Stimulated activated CD8-positive, alpha-beta memory T cell treated with anti-CD3 and anti-CD28 coated beads, Interleukin-7, amount 100 ng/mL, for 4 hours (primary cell): ENCODE measurements at places on chromosomes 1 and 21.

GRCh38 chr1:167258858-167259257, 38.2 kb downstream of the POU2F1 start:
- DNase-seq: no peak

GRCh38 chr1:36397083-36397377, 678 bp downstream of the LSM10 start:
- no peak for DNase-seq

DNA sequence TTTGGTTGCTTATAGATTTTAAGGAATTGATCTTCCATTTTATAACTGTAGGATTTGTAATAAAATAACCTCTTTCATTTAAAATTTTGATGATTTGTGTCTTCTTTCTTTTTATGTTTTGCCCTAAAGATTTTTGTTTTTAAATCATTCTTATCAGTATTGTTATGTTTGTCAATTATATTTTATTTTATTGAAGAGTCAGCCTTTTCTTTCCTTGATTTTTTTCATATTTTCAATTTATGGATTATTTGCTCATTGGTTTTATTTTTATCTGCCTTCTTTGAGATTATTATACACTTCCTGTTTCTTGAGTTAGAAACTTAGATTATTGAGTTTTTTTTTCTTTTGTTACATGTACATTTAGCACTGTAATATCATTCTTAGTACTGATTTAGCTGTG, 233.4 kb upstream of the BRINP3 start:
- DNase-seq: no peak

DNA sequence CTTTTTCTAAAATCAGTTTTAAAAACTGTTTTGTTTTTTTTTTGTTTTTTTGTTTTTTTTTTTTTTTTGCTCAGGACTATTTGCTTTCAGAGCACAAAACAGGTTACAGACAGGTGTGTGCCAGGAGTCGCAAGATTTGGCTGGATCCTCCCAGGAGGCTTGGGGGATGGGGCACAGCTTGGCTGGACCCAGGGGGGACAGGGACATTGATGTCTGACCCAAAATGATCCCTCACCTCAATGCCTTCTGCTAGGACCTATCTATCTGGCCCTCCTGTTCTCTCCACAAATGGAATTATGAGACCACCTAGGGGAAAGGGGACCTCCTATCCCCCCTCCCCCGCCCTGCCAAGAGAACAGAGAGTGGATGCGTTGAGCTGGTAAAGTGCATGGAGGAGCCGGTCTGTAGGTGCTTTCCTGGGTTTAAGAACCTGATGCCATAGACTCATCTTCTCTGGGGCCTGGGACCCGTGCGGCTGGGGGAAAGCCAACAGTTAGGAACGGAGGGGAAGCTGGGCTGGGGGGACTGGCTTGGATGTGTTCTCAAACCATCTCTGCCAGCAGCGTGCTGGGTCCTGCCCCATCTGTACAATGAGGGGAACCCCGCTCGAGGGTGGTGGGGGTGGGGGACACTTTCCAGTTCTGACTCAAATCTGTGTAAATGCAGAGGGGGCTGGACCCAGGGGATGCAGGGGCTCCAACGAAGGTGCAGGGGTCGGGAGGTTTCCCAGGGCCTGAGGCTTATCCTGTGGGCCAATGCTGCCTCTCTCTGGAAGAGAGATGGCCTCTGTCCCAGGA, 28.9 kb downstream of the RUNX3 start:
- no peak for DNase-seq

GRCh38 chr1:242703467-242703866, 179.0 kb upstream of the PLD5 start:
- no peak for DNase-seq

- no peak for DNase-seq
Observed at GRCh38 chr1:6601923-6602668, 573 bp downstream of the KLHL21 start.

- DNase-seq: no peak
Observed at GRCh38 chr1:153238527-153238926, 21.0 kb upstream of the LORICRIN start.

DNA sequence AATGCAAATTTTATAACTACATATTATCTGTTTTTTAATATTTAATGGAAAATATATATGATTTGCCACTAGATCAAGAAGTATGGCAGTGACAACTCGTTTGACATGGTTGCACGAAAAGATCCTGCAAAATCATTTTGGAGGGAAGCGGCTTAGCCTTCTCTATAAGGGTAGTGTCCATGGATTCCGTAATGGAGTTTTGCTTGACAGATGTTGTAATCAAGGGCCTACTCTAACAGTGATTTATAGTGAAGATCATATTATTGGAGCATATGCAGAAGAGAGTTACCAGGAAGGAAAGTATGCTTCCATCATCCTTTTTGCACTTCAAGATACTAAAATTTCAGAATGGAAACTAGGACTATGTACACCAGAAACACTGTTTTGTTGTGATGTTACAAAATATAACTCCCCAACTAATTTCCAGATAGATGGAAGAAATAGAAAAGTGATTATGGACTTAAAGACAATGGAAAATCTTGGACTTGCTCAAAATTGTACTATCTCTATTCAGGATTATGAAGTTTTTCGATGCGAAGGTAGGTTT, 556 bp downstream of the IFI44 start:
- DNase-seq: no peak

GRCh38 chr1:234760303-234760723, 150.3 kb upstream of the IRF2BP2 start:
- DNase-seq: no peak

DNA sequence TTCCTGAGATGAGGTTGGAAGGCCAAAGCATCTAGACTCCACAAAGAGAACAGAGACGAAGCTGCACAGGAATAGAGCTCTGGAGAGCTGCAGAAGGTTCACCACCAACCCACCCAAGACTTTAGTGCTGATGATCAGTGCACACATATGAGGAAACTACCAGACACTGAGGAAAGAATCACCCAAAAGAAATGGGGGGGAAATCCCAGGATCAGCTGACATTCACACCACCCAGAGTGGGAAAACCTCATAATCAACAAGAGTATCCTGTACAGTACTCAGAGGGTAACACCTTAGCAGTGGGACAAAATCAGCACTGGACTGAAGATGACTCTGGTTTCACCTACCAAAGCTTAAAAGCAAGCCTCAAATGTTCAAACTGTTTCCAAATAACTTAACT, 36.4 kb downstream of the DENND1B start:
- no peak for DNase-seq

GRCh38 chr1:43979528-43980254, 681 bp downstream of the B4GALT2 start:
- no peak for DNase-seq

DNA sequence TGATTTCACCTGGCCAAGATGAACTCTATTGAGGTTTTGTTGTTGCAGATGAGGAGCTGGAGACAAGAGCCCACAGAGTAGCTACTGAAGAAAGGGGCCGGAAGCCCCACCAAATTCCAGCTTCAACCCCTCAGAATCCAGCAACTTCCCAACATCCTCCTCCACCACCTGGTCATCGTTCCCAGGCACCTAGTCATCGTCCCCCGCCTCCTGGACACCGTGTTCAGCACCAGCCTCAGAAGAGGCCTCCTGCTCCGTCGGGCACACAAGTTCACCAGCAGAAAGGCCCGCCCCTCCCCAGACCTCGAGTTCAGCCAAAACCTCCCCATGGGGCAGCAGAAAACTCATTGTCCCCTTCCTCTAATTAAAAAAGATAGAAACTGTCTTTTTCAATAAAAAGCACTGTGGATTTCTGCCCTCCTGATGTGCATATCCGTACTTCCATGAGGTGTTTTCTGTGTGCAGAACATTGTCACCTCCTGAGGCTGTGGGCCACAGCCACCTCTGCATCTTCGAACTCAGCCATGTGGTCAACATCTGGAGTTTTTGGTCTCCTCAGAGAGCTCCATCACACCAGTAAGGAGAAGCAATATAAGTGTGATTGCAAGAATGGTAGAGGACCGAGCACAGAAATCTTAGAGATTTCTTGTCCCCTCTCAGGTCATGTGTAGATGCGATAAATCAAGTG, 14.3 kb downstream of the CD2 start:
- DNase-seq: no peak

- DNase-seq: no peak
Observed at GRCh38 chr1:70990469-70991253, 57.0 kb downstream of the PTGER3 start.
